Liver (tissue), 10 donors: ENCODE measurements at places on chromosomes 12 and 14.

- DNase-seq = no peak
These were observed 129.5 kb downstream of the PRKD1 start for GRCh38 chr14:29798108-29798663.

DNA sequence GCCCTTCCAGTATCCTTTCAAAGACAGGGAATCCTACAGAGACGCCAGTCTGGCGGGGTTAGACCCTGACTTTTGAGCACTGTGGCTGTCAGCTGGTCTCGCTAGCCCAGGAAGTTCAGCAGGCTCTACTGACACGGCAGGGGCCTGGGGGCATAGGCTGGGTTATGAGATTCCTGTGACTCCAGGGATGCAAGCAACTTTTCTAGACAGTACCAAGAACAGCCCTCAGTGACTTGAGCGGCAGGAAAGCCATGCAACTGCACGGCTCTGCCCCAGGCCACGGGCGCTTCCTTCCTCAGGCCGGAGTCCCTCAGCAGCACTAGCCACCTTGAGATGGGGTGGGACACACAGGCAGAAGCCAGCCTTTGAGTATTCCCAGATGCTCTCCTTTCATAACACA is 5.1 kb upstream of the SIVA1 start:
- DNase-seq = no peak

DNA sequence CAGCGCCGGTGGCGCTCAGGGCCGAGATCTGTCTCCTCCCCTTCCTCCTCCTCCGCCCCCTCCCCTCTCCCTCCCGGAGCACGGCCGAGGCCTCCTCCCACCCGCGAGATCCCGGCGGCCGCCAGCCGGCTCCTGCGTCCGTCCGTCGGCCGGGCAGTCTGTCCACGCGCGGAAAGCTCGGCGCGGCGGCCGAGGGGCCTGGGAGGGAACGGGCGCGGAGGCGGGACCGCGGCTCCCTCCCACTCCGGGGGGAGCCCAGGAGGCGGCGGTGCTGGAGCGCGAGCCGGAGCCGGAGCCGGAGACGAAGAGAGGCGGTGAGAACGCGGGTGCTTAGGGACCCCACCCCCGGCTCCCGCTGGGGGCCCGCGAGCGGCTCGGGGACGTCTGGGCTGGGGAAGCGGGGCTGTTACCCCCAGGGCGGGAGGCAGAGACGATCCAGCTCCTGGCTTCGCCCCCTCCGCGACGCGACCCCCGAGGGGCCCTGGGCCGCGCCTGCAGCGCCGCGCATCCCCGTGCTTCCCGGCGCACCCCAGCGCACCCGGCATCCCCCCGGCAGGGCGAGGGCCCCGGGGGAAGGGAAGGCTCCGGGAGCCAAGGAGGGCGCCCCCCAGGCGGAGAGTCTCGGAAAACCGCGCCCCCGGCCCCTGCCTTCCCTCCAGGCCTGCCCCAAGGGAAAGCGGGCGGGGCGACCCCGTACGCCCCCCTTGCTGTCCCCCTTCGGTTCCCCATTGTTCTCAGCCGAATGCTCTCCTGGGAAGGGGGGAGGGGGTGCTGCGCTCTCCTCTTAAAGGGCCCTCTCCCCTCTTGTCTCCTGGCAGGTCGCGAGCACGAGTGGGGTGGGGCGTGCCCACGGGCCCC is at the start of gene DTX1:
DTX1 (plus strand) TSS at position 100 of the 858 bp plus-strand sequence. CDS start 1,463 bp downstream, outside the sequence.
- DNase-seq = no peak

DNA sequence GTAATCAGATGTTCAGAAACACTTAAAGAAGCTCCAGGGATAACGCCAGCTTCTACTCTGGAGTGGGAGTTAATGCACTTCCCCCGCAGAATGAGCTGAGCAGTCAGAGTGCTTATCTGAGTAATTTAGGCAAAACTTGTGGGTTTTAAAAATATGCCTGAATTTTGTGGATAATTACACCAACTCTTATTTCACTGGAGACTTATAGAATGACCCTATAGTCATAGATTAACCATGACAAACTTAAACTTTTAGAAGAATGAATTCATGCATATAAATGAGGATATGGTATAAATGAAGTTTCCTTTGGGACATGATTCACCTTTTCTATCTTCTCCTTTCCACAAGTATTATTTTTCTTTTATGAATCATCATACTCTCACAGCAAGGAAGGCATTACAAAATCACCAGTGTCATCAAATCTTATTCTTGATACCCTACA is 241.1 kb upstream of the FBXO33 start:
- no peak for DNase-seq

DNA sequence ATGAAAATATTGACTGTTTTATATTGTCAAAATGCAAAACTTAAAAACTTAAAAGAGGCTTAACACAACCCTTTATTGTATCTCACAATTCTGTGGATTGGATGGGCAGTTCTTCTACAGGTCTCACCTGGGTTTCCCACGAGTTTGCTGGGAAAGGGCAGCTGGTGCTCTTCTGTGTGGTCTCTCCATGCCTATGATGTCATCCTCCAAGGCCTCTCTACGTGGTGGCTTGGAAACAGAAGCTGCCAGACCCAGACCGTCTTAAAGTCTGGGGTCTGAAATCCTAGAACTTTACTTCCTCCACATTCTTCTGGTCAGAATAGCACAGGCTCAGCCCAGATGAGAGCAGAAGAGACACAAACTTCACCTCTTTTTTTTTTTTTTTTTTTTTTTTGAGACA is 36.5 kb upstream of the KICS2 start:
- no peak for DNase-seq

DNA sequence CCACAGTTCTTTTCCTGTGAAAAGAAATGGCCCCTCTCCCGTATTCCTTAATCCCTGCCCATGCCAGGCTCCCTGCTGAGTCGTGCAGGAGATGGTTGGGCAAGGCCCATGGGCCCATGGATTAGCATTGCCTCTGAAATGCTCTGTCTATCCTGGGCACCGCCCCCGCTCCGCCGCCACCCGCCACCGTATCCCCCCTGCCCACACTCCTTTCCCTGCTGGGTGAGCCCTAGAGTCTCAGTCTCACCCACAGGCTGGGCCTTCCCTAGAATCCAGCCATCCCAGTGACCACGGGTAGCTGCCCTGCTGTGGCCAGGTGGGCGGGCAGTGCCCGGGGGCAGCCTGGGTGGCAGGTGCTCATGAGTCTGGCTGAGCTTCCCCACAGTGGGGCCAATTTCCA is 50.6 kb downstream of the TSPAN11 start:
- no peak for DNase-seq
